ENCODE measurements at places on chromosomes 11 and 22.

- DNase-seq: no peak
These were observed 7.6 kb downstream of the TMEM121B start for GRCh38 chr22:17113600-17113999.

- DNase-seq: no peak
These were observed 4.0 kb downstream of the TAF10 start for GRCh38 chr11:6608011-6608410.

GRCh38 chr22:49550141-49550430, 277.6 kb downstream of the BRD1 start:
- no peak for DNase-seq

DNA sequence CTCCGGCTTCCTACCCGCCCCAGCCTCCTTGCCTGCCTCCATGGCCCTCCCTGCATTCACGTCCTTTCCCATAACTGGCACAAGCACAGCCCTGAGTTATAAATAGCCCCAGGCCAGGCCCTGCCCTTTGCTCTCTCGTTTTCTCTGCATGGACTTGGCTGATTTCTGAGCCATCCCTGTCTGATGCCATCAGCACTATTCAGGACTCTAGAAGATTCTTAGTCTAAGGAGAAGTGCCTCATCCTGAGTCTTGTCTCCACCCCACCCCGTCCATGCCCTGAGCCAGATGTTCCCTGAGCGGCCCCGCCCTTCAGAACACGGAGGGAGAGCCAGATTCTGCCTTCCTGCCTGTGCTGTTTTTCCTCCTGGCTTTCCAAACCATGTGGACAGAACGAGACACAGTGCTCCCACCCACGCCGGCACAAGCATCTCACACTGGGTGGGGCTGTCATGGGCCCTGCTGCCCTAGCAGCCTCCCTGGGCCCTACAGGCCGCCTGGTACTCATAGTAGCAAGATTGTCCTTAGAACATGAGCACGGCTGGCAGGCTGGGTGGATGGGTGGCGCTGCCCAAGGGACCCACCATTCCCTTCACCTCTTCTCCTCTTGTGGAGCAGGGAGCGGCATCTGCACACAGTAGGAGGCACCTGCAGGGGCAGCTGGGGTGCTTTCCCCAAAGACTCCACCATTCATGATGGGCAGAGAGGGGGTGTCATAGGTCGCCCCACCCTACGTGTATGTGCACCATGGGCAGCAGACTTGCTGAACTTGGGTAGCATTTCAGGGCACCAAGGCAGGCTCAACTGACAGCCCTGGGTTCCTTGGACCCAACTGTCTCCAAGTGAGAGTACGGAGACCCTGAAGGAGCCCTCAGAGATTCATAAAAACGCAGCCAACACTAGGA, 76.9 kb downstream of the BCR start:
- no peak for DNase-seq

GRCh38 chr22:17999851-18000250, 24.5 kb downstream of the MICAL3 start:
- DNase-seq: no peak

GRCh38 chr11:1202154-1202775, 20.6 kb upstream of the MUC5B start:
- DNase-seq: no peak

GRCh38 chr11:94806419-94806818, 38.3 kb downstream of the AMOTL1 start:
- no peak for DNase-seq

DNA sequence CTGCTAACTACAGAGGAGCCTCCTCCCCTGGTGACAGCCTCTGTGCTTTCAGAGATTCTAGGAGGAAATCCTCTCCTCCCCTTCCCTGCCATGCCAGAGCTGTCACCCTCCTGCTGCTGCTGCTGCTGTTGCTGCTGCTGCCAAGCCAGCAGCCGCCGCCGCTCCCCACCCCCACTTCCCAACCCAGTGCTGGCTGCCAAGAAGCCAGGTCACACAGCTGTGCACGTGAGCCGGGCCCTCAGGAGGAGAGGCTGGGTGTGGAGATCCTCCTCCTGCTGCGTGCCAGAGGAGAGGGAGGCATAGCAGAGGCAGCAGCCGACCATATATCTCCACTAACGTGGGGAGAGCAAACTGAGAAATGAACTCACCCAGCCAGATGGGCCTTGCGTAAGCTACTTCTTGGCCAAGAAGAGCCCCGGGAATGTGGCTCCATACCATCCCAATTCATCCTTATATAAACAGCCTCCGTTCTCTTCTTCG, 12.4 kb downstream of the CRY2 start:
- DNase-seq: peak; percentile 84

DNA sequence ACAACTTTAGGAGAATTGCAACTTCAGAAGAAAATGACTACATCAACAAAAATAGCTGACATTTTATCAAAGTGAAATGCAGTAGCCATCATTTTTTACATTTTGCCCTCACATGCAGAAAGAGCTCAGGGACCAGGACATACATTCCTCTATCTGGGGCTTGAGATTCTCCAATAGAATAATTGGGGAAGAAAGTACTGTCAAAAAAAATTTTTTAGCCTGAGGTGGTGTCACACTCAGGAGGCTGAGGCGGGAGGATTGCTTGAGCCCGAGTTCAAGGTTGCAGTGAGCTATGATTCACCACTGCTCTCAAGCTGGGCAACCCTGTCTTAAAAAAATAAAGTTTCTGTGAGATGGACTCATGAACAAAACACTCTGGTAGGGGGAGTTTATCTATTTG, 32.2 kb upstream of the DEPDC7 start:
- no peak for DNase-seq

DNA sequence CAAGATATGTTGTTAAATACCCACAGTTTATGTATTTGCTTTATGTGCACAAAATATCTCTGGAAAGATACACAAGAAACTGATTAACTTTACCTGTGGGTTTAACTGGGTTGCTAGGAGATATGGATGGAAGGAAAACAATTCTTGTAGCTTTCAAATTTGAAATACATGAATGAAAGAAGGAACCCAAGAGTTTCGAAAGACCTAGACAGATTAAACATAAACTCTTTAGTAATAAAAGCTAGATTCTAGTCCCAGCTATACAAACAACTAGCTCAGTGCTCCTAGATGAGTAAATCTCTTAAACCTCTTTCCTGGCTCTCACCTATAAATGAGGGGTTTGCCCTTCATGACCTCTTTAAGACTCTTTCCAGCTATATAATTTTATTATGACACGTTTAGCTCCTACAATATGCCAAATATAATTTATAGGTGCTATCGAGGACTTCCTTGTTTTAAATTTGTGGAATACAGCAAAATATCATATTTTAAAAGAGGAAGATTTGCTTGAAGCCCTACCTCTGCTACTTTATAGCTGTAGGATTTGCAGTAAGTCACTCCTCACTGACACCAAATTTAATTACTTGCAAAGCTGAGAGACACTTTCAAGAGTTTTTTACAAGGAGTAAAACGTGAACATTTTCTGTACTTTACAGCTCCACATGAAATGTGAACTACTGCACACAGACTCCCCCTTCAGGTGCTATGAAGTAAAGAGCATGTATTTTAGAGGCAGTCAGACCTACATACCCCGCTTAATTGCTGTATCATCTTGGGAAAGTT, 50.7 kb downstream of the RRAS2 start:
- peak; percentile 48 for DNase-seq

- peak; percentile 51 for DNase-seq
These were observed 15.6 kb upstream of the CYP2R1 start for GRCh38 chr11:14907411-14908213.
